Esophagus muscularis mucosa (tissue), 4 donors: ENCODE measurements at places on chromosomes 2 and 18.

- H3K4me3 ChIP-seq, result no peak overlapping the region
- no peaks in the 10 kb centered on the region for H3K27me3 ChIP-seq
- peaks cover 17% of the 10 kb centered on the region for H3K4me1 ChIP-seq
- H3K27ac ChIP-seq, result no peak overlapping the region
- H3K36me3 ChIP-seq, result no peaks in the 10 kb centered on the region
These were observed 77.8 kb upstream of the SETBP1 start for GRCh38 chr18:44602845-44603244.

DNA sequence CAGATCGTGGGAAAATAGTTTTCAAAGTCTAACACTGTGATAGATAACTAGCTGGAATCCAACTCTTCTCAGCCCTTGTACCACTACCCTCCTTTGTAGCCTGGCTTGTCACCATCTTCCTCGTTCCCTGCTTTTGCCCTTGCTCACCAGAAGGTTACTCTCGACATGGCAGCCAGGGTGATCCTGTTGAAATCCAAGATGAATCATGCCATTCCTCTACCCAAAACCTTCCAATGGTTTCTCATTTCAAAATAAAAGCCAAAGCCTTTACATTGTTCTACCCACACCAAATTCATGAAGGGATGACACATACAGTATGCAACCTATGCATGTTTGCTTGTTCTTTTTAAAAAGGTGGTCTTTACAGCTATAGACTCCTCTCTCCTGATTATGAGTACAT, 45.7 kb downstream of the STAT4 start:
- no peaks in the 10 kb centered on the region for H3K36me3 ChIP-seq
- no peaks in the 10 kb centered on the region for H3K4me1 ChIP-seq
- no peak overlapping the region for H3K27ac ChIP-seq
- no peak overlapping the region for H3K4me3 ChIP-seq
- DNase-seq, result no peak

GRCh38 chr18:29184654-29185053, 1007.7 kb upstream of the CDH2 start:
- H3K4me1 ChIP-seq, result peaks cover 3% of the 10 kb centered on the region
- H3K4me3 ChIP-seq, result no peak overlapping the region
- DNase-seq, result no peak
- no peak overlapping the region for H3K27ac ChIP-seq
- no peaks in the 10 kb centered on the region for H3K27me3 ChIP-seq

DNA sequence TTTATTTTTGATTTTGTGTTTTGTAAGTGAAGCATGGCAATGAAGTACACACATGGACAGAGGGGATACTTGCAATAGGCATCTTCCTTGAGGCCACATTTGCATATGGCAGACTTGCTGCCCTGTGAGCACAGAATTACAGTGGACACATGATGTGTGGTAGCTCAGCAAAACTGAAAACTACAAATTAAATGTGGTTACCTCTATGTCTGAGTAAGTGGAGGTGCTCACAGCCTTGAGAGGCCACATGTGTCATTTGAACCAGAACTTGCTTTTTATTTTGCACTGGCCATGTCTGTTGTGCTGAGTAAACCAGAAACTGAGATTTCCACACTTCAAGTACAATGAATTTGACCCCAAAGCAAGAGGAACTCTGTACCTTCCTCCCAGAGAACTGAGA, 998.5 kb upstream of the NXPH2 start:
- no peaks in the 10 kb centered on the region for H3K27me3 ChIP-seq
- no peak overlapping the region for H3K27ac ChIP-seq
- no peaks in the 10 kb centered on the region for H3K4me1 ChIP-seq
- no peak for DNase-seq

DNA sequence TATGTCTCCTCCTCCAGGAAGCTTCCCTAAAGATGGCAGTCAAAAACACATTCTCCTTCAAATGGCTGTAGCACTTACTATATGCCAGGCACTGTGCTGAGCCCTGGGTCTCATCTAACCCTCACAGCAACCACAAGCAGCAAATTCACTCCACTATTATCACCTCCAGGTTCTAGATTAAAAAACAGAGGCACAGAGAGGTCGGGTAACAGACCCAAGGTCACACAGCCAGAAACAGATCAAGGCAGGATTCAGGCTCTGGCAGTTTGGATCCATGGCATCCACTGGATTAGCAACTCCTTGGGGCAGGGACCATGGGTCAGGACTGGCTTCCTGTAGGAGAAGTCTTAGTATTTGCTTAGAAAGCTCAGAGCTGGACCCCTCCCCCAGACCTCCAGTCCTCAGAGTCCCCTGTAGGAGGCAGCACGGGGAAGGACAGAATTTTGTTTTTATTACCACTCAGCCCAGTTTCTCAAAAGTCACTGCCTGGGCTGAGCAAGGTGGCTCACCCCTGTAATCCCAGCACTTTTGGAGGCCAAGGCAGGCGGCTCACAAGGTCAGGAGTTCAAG, 34.4 kb downstream of the ZFP36L2 start:
- no peaks in the 10 kb centered on the region for H3K27me3 ChIP-seq
- H3K36me3 ChIP-seq, result no peaks in the 10 kb centered on the region
- no peaks in the 10 kb centered on the region for H3K4me1 ChIP-seq
- DNase-seq, result no peak
- no peak overlapping the region for H3K4me3 ChIP-seq
